ENCODE measurements at places on chromosomes 16 and 17. TPM values are rescaled to one million over a fixed set of nuclear protein-coding genes. Genes with fewer than 3 reads are reported as not detected.

MILR1 gene
- 0.90 TPM for polyA plus RNA-seq

ATP1B2 gene
- 149 TPM for polyA plus RNA-seq

TMC8 gene
- 0.92 TPM for polyA plus RNA-seq

ZMYND15 gene
- 0.42 TPM for polyA plus RNA-seq

CD300E gene
- 0.25 TPM for polyA plus RNA-seq

MOSMO gene
- polyA plus RNA-seq, result 7.8 TPM

ETV4 gene
- polyA plus RNA-seq, result 1.3 TPM

TEKT5 gene
- not detected for polyA plus RNA-seq

TMIGD1 gene
- not detected for polyA plus RNA-seq

FOXO3B gene
- 4.5 TPM for polyA plus RNA-seq

CAVIN1 gene
- polyA plus RNA-seq, result 36.9 TPM

PRSS8 gene
- polyA plus RNA-seq, result 8.7 TPM

MRPL45 gene
- polyA plus RNA-seq, result 44.3 TPM

RHBDL1 gene
- 10.0 TPM for polyA plus RNA-seq

IL4R gene
- polyA plus RNA-seq, result 5.0 TPM

SLC2A4 gene
- polyA plus RNA-seq, result 1.6 TPM

MYH1 gene
- not detected for polyA plus RNA-seq

SLC16A6 gene
- polyA plus RNA-seq, result 1.5 TPM

KRT9 gene
- not detected for polyA plus RNA-seq

NAGS gene
- polyA plus RNA-seq, result 1.2 TPM

MAP2K6 gene
- polyA plus RNA-seq, result 5.8 TPM

EFNB3 gene
- polyA plus RNA-seq, result 54.0 TPM

EVPL gene
- 0.92 TPM for polyA plus RNA-seq

CA4 gene
- polyA plus RNA-seq, result 21.7 TPM

GAS7 gene
- polyA plus RNA-seq, result 60.2 TPM

HIGD1B gene
- 21.9 TPM for polyA plus RNA-seq

OR1A1 gene
- not detected for polyA plus RNA-seq

CTRB1 gene
- not detected for polyA plus RNA-seq

NPIPA2 gene
- not detected for polyA plus RNA-seq

DOC2B gene
- 5.5 TPM for polyA plus RNA-seq

MYH2 gene
- polyA plus RNA-seq, result not detected

KRTAP9-8 gene
- not detected for polyA plus RNA-seq

TBC1D3E gene
- not detected for polyA plus RNA-seq

KRTAP3-1 gene
- polyA plus RNA-seq, result not detected

SKAP1 gene
- 4.8 TPM for polyA plus RNA-seq

ASGR2 gene
- polyA plus RNA-seq, result 0.37 TPM

PPY gene
- not detected for polyA plus RNA-seq

PRM3 gene
- not detected for polyA plus RNA-seq

HCRT gene
- polyA plus RNA-seq, result not detected

CYGB gene
- polyA plus RNA-seq, result 6.8 TPM

Measured in brain (organoid and tissue), 16 donors.